Ecto neural progenitor cell (in vitro differentiated cells): ENCODE measurements at places on chromosomes 3 and 15.

DNA sequence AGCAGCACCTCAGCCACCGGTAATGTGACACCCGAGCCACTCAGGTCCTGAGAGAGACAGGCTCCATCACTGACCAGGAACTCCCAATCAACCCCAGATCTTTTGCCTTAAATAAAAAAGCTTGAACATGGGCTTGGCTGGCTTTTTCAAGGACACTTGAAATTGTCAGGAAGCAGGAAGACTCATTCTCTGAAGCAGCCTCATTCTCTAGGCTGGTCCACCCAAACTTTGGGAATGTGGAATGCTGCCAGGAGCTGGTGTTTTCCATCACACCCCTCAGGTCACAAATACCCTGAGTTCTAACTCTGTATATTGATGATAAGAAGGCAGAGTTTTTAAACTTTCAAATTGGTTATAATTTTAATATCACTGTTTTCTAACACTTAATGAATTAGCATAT is 17.0 kb downstream of the CXCR6 start:
- no peak for DNase-seq

- DNase-seq = no peak
Observed at GRCh38 chr3:42184651-42185443, 81.1 kb downstream of the CCK start.

- DNase-seq = no peak
Observed at GRCh38 chr3:127217596-127218453, 24.9 kb downstream of the PRR23E start.

GRCh38 chr3:16516695-16517481 is 3.4 kb upstream of the RFTN1 start:
- no peak for DNase-seq

DNA sequence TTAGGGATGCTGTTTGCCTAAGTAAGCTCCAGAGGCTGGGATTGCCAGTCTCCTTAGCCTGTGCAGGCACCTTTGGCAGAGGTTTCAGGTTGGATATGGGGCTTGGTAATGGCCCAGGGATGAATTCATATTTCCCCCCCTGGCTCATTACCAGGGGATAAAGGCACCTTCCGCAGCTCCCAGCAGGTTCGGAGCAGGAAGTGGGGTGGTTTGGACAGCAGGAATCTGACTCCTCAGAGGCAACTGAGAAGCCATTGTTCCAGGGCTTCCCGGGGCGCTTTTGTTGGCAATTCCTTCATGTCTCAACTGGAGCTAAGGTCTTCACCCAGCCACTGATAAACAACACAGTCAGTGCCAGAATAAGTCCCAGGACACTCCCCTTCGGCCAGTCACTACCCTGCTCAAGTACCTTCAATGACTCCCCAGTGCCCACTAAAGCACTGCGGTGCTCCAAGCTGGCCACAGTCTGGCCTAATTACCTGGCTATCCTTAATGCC is 85.3 kb upstream of the SLC6A6 start:
- no peak for DNase-seq

DNA sequence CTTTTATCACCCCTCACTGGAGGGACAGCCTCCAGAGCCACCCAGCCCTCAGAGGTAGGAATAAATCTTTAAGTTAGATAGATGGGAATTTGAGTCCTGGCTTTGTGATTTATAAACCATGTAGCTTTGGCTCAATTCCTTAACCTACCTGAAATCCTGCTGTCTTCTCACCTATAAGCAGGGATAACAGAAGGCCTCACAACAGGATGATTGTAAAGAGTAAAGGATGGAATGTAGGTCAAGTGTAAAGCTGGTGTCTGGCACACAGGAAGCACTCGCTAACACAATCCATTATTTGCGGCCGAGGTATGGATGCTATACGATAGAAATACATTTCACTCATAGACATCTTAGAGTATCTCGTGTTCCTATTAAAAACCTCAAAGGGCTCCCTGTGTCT is 162.9 kb upstream of the LRTM1 start:
- DNase-seq = no peak

DNA sequence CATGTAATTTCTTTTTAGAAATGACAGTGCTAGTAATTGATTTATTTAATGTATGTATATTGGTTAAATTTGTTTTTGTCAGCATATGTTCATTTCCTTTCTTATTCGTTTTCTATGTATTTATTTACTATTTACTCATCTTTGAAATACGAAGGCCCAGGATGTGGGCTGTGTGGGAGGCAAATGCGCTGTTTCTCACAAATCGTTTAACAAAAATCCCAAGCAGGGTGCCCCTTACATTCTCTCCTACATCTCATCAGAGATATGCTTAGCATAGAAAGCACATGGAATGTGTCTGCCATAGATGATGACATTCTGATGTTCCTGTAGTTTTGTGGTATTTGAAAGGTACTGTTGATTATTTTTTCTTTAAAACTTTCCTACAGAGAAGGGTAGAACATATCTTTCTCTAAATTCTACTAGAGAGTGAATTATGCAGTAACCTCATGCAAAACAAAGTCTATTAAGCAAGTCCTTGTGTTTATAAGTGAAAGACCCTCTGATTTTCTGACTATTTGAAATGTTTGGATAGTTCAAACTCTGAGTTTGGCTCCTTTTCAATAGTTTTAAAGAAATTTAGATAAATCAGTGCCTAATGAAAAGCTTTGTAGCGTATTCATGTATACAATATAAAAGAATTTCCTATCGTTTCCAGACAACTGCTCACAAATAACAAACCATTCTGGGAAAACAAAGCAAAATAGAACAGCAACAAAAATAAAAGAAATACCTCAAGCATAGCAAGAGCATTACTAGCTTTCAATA is 111.1 kb upstream of the VGLL3 start:
- DNase-seq = no peak

DNA sequence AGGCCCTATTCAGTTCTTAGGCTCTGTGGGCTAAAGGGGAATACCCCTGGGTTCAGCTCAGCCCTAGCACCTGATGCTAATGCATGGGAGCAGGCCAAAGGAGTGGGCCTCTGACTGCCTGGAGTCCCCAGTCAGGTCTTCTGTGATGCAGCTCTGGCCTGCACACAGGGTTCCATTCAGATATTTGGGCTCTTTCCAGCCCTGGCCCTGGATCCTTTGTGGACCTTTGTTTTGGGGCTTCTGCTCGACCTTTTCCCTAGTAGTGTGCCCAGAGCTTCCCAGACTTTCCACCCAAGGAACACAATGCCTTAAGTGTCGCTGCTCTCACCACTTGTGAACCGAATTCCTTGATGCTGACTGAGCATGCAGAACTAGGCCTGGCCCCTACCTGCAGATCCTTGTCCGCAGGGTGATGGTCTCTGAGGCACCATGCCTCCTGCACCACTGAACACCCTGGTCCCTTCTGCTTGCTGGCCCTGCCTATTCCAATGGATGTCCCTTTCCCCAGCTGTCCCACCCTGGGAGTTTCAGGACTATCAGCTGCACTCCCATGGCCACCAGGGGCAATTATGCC is 5.1 kb downstream of the SEC13 start:
- DNase-seq = no peak

DNA sequence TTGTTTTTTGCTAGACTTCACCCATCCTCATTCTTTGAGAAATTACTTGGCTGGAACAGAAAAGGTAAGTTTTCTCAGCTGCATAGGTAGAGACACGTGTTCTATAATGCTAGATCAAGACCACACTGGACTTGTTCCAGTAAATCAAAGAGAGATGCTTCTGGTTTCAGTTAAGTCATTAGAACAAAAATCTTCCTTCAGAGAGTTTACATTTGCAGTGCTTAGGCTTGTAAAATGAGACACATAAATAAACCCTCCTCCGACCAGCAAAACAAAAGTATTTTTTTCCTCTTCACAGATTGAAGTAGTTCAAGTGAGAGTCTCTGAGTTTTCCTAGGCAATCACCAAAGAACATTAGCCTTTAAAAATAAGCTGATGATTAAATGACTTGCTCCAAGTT is 87.3 kb upstream of the PROK2 start:
- DNase-seq = no peak

- no peak for DNase-seq
Observed at GRCh38 chr3:175932586-175932985, 1073.5 kb downstream of the NAALADL2 start.

- no peak for DNase-seq
Observed at GRCh38 chr3:134236505-134237170, 14.0 kb downstream of the RYK start.

- DNase-seq = no peak
Observed at GRCh38 chr3:141413801-141414689, 45.7 kb downstream of the ZBTB38 start.

DNA sequence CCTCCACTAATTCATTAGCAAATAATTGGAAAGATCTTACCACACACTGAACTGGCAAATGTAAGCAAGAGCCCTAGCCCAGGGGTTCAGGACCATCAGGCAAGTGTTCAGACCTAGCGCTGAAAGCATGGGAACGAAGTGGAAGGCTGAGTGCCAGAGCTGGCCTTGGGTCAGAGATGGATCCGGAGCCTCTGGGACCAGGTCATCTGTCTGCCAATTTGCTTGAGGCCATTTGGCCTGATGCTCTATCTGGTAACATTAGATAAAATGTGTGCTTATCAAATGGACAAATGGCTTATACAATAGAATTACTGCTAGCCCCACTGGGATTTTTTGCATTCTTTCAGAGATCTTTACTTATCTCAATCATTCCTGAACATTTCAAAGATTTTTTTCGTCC is 1.4 kb upstream of the TMC3 start:
- no peak for DNase-seq

- DNase-seq = no peak
Observed at GRCh38 chr3:130857336-130858026, 36.4 kb upstream of the ATP2C1 start.

GRCh38 chr3:149547954-149548668 is 73.6 kb downstream of the TM4SF4 start:
- no peak for DNase-seq

DNA sequence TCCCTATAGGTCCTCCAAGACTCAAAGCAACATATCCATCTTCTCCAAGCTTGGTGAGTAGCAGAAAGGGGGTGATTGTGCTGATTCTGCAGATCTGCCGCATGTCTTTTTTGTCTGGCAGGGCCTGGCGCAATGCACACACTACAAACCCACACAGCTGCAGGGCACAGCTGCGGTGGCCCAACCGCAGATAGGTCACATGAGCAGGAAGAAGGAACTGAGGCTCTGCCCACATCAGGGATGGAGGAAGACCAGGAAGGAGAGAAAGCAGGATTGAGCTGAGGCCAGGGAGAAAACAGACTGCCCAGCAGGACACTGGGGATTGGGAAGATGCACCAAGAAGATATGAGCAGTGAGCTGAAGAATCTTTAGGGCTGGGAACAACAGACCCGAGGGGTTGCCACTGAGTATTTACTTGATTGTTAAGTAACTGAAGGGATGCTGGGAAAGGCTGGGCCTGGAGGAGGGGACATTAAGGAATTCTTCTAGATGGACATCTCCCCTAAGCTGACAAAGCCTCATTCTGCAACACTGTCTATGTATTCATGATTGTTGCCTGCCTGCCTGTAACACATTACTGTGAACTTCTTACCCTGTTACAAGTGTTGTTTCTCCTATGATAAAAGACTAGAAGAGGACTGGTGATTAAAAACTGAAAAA is 126.7 kb downstream of the MYLK start:
- no peak for DNase-seq

- no peak for DNase-seq
Observed at GRCh38 chr15:72168808-72169190, 28.8 kb downstream of the GRAMD2A start.

GRCh38 chr3:105093371-105094252 is 273.1 kb upstream of the ALCAM start:
- DNase-seq = no peak

- DNase-seq = no peak
Observed at GRCh38 chr3:197241173-197241572, 57.2 kb downstream of the DLG1 start.

- no peak for DNase-seq
Observed at GRCh38 chr3:177424521-177424920, 227.2 kb upstream of the TBL1XR1 start.

GRCh38 chr3:107969994-107970819 is 120.6 kb downstream of the CD47 start:
- DNase-seq = no peak

GRCh38 chr3:52023860-52024764 is 28.4 kb upstream of the RPL29 start:
- DNase-seq = no peak

- no peak for DNase-seq
Observed at GRCh38 chr15:80710635-80711554, 15.8 kb downstream of the ABHD17C start.

DNA sequence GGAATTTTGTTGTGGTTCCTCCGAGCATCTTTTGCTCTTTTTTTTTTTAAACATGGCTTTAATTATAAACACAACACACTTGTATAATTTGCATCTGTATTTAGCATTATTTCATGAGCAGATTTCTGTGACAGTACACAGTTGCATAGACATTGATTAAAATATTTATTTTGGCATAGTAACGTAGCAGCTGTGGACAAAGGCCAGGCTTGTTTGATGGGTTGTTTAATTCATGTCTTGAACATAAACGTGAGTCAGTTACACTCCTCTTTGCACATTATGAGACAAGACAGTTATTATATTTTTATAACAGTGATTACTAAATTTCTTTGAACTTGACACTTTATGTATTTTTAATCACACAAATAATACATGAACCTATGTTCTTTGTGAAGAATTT is 182.5 kb downstream of the CACNA2D3 start:
- DNase-seq = no peak

DNA sequence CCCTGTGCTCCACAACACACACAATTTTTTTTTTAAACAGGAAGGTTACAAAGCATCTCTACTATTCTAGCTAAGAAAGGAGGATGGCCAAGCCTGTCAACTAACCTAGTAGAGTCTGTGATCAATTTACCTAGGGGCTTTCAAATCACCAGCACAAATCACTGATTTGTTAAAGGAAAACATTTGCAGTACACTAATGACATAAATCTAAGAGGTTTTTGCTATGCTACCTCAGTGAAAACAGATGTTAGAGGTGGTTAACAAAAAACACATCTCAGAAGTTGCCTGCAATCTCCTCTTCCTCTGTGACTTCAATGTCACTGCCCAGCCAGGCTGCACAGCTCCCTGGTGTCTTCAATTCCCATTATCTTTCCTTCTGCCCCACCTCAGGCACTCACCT is 72.0 kb downstream of the RAD18 start:
- no peak for DNase-seq

DNA sequence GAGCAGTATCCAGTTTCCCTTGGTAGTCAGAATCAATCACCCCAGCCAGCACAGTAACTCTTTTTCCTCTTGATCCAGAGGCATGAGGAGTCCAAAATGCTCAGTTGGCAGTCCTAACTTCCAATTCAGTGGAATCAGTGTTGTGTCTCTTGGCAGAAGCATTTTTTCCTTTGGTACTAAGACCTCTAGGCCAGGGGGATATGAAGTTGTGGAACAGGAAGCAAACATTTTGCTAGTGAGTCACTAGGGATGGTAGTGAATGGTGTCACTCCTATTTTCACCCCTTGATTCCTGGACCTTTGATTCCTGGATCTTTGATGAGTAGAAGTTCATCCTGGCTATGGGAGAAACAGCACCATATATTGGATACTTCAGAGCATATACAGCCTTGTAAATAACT is 70.5 kb upstream of the ALDH1A3 start:
- no peak for DNase-seq
